ENCODE measurements at places on chromosomes 6 and 20.
A peak's percentile ranks its signal among the peaks of the same experiment; 100 is the strongest.

GRCh38 chr6:136123468-136123867 lies 126.6 kb downstream of the MTFR2 start:
- no peak for DNase-seq

DNA sequence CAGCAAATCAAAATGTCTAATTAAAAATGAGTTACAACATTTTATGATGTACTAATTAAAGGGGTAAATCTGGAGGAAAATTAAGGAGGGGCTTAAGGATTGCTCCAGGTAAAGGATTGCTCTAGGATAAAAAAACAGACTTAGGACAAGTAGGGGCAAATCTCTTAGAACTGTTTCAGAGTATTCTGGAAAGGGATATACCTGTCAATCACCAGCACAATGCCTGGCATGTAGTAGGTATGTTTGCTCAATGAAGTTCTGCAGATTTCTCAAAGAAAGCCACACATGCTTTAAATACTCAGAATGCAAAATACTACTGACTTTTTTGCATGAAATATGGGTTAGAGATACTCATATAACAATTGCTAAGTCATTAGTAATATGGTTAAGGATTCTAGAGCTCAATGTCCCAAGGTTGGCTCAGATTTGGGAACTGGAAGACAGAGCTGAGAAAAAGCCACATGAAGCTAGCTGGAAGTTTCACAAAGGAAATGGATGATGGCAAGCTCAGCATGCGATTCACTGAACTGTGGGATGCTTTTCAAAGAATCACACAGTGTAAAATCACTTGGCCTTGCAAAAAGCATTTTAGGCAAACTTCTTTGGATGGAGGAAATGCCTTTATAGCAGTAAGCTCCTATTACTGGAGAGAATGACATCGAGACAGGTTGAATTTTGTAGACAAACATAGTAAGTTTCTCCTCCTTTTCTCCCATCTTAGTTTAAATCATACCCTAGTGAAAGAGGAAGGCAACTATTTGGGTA lies 72.8 kb downstream of the MAP3K5 start:
- no peak for DNase-seq

DNA sequence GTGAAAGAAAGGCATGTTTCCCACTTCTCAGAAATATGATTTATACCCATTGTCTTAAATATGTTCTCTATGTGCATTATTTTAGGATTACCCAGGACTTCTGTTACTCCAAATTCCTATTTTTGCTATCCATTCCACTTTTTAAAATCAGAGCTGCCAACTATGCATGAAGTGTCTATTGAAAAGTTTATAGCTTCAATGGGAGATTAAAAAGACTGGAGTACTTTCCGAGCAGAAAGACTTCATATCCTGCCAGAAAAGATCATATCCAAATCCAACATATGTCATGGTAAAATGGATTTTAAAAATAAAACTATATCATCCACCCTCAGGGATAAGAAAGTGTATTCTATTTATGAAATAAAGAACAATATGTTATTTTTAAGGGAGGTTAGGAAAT lies 212.7 kb downstream of the COL12A1 start:
- no peak for DNase-seq

DNA sequence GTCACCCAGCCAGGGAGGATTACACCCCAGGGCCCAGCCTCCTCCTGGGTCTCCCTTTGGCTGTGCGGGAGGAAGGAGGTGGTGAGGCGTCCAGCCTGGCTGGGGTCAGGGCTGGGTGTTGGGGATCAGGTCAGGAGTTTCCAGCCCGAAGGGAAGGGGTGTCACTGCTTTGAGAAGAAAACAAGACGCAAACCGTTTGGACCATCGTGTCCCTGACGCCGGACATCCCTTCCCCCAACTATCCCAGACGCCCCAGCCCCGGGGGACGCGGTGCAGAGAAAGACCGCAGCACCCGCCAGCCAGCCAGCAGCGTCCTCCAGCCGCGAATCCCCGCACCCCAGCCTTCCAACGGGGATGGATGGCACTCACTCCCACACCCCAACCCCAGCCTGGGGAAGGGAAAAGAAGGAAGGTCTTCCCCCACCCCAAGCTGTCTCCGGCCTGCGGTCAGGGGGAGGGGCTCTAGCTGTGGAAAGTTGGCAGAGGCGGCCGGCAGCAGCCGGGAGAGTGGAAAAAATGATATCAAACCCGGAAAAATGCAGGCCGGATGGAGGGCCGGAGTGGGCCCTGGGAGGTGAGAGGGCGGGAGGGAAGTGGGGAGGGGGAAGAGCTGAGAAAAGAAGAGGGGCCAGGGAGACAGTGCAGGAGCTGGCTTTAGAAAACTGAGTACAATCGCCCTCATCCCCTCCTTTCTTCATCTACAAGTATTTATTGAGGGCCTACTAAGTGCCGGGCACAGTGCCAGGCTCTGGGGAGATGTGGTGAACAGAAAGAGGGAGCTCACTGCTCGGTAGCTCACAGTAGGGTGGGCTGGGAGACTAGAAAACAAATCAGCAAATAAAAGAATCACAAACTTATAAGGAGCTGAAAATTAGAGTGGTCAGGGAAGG lies 10.6 kb downstream of the REM1 start:
- DNase-seq: no peak

GRCh38 chr6:124869416-124869815 lies 92.8 kb upstream of the RNF217 start:
- DNase-seq: no peak

GRCh38 chr6:166554316-166554715 lies 32.2 kb downstream of the RAMACL start:
- no peak for DNase-seq

GRCh38 chr20:29878281-29878741 lies 1379.2 kb upstream of the DEFB115 start:
- no peak for DNase-seq

DNA sequence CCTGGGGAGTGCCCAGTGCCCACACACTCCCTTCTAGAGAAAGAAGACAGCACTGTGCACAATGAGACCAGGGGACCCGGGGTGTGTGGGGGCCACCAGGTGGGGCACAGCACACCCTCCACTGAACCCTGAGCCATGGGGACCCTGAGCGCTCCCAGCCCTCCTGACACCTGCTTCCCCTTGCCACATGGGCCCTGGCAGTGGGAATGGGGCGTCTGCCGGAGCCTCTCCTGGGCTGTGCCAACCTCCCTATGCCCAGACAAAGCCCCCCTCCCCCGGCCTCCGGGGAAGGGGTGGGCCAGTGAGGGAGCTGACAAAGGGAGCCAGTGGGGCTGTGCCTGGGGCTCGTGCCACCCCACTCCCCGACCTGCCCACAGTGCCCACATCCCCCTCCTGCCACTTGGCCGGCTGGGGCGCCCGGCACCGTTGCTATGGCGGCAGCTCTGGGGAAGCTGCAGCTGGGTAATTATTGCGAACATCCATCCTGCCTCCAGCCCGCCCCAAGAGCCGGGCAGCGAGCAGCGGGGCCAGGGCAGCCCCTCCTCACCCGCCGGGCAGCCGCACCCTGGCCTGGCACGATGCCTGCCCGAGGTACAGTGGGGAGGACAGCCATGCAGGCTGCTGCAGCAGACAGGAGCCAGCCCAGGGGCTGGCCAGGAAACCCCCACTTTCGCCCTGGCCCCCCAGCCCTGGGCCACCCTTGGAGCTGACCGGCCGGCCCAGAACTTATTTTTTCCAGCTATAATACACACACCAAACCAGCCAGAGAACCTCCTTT lies 41.9 kb upstream of the NOL4L start:
- DNase-seq: no peak

DNA sequence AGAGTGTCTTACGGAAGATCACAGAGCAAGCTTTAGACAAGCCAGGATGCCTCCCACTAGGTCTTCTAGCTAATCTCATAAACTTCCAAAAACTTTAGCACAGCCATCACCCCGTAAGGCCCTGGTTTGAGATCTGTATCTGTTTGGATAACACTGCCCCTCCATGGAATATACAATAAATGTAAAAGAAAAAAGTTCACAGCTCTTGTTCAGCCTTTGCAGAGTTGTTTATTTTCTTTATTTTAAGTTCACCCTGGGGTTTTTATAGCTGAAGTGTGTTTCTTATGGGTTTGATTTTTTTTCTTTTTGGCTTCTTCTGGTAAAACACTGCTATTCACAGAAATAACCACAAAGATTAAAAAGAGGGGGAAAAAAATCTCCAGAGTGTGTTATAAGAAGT lies 125.6 kb downstream of the EYA2 start:
- DNase-seq: no peak

DNA sequence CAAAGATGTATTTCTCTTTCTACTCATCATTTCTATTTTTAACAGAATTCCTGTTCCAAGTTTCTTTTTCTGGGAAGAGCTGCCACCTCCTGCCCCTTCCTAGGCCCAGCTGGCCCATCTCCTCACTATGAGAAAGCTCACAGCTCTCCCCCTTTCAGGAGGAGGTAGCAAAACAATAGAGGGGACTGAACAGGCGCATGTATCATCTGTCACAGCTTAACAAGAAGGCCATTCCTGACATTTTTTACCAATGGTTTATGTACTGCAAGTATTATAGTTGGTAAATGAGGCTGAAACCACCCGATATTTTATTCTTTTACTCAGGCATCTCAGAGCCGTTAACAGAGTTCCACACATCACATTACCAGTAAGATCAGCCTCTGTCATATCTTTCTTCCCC lies 103.7 kb upstream of the MTHFD1L start:
- DNase-seq: no peak

DNA sequence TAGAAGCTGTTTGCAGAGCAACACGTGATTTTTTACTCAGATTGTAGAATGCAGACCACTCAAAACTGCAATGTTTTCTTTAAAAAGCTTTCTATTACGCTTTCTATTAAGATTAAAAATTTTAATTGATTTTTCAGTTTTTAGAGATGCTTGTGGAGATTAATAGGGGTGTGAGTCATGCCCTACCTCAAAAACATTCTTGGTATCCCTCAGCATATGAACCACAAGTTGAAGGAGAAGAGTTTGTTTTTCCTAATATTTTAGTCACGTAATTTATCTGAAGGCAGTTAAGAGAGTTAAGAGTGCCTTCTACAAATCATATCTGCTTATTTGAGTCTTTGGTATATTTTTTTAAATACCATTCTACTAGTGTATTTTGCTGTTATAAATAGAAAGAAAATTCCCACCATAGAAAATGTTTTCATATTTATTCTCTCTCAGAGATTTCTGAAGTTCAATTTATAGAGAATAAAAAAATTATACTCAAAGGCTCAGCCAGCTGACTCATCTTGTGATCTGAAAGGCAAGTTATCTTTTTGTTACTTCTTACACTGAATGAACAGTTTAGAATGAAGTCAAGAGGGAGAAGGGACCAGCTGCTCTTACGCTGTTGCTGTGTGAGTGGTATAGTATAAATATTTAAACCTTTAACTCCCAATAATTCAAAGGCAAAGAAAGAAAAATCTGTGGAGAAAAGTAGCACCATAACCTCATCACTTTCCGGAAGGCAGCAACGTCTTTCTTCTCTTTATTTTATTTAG lies 7.6 kb downstream of the RIPOR2 start:
- no peak for DNase-seq

GRCh38 chr20:43940518-43941225 lies 26.0 kb downstream of the TOX2 start:
- DNase-seq: no peak

DNA sequence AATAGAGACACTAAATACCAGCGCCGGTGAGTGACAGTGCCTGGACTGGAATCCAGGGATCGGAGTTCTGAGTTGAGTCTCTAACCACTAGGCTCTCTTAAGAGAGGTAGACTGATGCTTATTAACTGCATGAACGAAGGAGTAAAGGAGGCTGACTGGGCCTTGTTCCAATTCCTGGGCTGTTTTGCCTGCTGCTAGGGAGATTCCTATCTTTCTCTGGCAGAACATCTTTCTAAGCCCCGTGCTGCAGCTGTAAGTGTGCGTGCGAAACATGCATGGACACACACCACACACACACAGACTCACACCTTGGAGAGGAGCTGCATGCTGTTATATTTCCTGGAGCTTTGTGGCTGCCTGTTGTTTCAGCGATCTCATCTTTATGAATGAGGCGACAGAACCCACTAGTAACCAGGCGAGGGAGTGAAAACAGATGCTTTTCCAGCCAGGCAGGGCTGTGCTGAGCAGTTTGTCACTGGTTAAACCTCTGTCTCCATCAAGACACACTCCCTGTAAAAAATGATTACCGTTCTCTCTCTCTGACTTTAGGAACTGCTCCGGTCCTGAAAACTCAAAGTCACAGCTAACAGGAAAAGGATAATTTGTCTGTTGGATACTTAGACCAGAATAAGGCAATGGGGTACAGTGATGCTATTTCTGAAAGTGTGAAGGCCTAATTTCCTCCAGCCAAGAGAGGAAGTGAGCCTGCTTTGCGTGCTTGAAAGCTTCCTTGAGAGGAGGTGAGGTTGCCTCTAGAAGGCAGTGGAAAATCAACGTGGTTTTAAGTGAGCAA lies 157.4 kb upstream of the ZNF217 start:
- DNase-seq: no peak

- DNase-seq: peak; percentile 1
Observed at GRCh38 chr20:54619181-54619580, 143.8 kb downstream of the DOK5 start.

DNA sequence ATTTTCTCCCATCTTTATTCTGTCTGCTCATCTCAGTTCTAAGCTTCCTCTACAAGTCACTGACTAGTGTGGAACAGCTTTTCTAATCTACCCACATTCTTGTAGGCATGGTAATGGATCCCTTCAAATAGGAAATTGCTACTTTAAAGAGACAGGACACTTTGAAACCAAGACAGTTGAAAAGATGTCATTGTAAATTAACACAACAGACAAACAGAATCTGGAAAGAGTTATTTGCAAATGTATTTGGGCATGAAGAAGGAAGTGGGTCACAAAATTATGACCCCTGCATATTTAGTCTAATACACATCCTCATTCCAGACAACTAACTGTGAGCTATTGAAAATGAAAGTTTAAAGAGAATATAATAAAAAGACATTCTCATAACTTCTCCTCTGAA lies 298.2 kb upstream of the MARCKS start:
- DNase-seq: no peak

DNA sequence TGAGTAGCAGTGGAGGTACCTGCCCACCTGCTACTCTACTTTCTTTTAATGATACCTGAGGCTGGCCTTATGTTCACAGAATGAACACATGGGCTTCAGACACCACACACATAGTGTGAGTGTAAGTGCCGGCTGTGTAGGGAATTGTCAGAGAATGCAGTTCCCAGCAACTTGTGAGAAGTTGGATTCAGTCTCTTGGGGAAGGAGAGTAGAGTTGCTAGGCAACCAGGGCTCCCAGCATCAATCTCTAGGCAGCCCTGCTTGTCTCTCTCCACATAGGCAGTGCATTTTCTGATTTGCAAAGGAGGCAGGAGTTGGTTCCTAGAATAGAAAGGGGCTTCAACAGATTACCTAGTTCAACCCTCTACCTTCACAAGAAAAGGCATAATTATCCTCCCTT lies 74.1 kb downstream of the BFSP1 start:
- DNase-seq: no peak

GRCh38 chr6:33698494-33698893 lies 13.0 kb downstream of the UQCC2 start:
- DNase-seq: no peak

GRCh38 chr6:90350689-90351554 lies 54.3 kb upstream of the BACH2 start:
- no peak for DNase-seq
